ENCODE measurements at places on chromosomes 11 and 22. TPM values are rescaled to one million over a fixed set of nuclear protein-coding genes. Genes with fewer than 3 reads are reported as not detected.

GRCh38 chr11:68780829-68781228 lies 29.5 kb upstream of the TESMIN start:
- no peak for DNase-seq

DNA sequence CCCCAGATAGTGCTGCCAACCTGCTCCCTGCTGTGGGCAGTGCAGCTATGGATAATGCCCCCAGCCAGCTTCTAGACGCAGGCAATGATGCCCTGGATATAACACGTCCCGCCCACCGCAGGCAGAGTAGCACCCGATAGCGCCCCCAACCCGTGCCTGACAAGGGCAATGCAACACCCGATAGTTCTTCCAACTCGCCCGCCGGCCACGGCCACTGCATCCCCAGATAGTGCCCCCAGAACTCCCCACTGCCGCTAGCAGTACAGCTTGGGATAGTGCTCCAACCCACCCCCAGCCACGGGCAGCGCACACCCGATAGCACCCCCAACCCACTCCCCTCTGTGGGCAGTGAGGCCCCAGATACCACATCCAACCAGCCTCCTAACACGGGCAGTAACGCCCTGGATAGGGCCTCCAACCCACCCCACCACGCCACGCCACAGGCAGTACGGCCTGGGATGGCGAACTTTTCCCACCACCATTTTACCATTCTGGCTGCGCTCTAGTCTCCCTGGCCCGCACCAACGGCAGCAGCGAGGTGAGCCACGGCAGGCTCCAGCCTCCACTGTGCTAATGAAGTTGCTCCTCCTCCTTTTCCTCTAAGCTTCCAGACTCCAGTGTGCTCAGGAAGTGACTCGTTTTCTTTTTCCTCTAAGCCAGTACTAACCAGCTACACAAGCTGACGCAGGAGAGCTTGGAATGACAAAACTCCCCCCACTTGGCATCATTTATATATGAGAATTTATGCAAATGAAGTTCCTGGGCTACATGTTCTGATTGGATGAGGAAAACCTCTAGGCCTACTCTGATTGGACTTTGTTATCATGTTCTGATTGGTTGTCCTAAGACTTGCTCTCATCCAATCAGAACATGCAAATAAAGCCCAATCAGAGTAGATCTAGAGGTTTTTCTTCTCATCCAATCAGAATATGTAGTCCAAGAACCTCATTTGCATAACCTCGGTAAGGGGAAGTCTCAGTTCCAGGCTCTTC lies 3.0 kb upstream of the RFPL3 start:
- no peak for DNase-seq

- DNase-seq: no peak
These were observed 562 bp downstream of the SHANK2 start for GRCh38 chr11:71251761-71252268.

- no peak for DNase-seq
These were observed 1.9 kb downstream of the MUC5B start for GRCh38 chr11:1224491-1225385.

DNA sequence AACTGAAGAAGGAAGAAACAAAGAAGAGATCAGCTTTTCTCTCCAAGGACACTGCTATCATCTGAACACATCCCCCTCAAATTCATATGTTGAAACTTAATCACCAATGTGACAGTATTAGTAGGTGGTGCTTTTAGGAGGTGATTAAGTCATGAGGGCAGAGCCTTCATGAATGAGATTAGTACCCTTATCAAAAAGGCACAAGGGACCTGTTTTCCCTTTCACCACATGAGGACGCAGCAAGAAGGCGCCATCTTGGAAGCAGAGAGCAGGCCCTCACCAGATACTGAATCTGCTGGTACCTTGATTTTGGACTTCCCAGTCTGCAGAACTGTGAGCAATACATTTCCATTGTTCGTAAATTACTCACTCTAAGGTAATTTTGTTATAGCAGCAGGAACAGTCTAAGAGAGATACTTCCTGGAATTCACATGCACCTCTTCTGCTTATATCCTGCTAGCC lies 20.9 kb upstream of the CREB3L1 start:
- DNase-seq: no peak

DNA sequence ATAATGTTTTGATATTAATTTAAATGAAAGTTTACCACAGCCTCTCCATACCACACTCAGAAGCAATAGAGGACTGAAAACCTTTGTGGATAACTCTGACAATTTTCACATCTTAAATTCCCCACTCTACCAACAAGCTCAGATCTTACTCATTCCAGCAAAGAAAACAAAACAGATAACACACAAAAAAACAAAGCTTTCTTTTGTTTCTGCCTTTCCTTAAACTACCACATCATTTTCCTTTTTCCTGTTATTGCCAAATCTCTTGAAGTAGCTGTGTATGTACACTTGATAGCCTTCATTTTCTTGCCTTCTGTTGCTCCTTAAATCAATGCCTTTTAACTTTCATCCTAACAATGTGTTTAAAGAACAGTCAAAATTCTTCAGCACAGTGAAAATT lies 484.9 kb downstream of the NTM start:
- no peak for DNase-seq

Gene DBX1
- total RNA-seq: not detected

GRCh38 chr11:61783717-61784505 lies 8.5 kb downstream of the TMEM258 start:
- no peak for DNase-seq

- no peak for DNase-seq
These were observed 61.5 kb downstream of the RPUSD4 start for GRCh38 chr11:126149759-126150625.

GRCh38 chr11:72780296-72781062 lies 13.4 kb downstream of the STARD10 start:
- DNase-seq: no peak

DNA sequence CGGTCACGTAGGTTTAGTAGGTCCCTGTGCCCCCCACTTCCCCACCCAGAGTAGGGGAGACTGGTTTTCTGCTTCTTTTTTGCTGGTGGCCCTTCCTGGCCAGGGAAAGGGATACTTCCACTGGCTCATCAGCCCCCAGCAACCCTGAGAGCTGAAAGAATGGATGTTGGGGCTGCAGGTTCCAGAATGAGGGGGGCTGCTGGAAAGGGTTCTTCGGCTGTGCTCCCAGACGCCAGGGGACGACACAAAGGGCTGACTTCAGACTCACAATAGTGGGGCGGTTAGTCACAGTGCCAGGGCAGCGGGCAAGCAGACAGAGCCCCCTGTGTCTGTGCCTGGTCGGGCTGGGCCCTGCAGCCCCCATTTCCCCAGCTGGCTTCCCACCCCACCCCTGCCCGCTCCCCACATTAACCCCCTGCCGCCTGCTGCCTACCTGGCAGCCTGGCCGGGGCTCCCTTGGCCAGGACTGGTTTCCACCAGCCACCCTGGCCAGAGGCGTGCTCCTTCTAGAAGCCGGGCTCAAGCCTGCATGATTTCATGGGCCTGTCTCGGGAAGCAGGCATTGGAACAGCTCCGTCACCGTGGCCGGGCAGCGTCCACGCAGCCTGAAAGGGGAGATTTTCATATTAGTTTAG lies 79.1 kb upstream of the WNT7B start:
- no peak for DNase-seq

GRCh38 chr11:92082652-92083051 lies 142.0 kb upstream of the FAT3 start:
- DNase-seq: no peak

Gene SERPIND1
- total RNA-seq: not detected

GRCh38 chr22:23520863-23521440 lies 59.1 kb downstream of the IGLL1 start:
- DNase-seq: no peak

DNA sequence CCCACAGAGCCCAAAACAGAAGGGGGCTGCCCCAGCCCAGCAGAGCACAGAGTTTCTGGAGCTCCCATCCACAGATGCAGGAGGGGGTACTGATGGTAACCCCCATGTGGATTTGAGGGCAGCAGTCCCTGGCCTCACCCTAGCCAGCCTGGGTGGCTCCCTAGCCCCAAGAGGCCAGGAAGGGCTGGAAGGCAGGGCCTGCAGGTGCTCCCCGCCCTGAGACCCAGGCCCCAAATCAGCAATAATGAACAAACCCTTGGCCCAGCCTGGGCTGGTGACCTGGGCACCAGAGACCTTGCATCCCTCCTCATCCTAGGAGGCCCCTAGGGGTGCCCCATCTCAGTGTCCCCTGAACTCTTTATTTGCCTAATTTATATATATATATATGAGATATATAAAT lies 61.6 kb downstream of the MORC2 start:
- no peak for DNase-seq

All from T-helper 17 cell (primary cell).